ENCODE measurements at places on chromosomes 3 and 15. TPM values are rescaled to one million over a fixed set of nuclear protein-coding genes. Genes with fewer than 3 reads are reported as not detected.

GOLGA8T gene
- 0.80 TPM for total RNA-seq

LRRC31 gene
- not detected for total RNA-seq

H1-8 gene
- total RNA-seq = not detected

NPAP1 gene
- not detected for total RNA-seq

TMEM41A gene
- 22.7 TPM for total RNA-seq

ERICH6 gene
- not detected for total RNA-seq

Measured in A549 treated with Mapracorat at 1 μM for 4 hours (cell line).